GM12891 (cell line): ENCODE measurements at places on chromosomes 12 and 14.

DNA sequence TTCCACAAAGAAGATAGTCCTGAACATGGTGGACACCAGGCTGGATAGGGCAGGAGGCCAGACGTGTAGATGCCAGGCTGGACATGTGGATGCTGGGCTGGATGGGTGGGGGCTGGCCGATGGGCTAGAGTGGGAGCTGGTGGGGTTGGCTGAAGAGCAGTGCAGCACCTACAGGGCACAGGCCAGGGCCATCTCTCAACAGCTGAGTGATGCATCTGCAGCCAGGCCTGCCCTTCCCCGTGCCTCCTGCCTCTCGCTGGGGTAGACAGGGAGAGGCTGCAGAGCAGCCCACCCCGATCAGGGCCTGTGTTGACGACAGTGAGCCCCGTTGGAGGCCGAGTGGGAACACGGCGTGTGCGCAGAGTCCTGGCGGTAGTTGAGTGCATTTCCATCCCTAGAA is 39.3 kb downstream of the EP400 start:
- DNase-seq, result no peak

DNA sequence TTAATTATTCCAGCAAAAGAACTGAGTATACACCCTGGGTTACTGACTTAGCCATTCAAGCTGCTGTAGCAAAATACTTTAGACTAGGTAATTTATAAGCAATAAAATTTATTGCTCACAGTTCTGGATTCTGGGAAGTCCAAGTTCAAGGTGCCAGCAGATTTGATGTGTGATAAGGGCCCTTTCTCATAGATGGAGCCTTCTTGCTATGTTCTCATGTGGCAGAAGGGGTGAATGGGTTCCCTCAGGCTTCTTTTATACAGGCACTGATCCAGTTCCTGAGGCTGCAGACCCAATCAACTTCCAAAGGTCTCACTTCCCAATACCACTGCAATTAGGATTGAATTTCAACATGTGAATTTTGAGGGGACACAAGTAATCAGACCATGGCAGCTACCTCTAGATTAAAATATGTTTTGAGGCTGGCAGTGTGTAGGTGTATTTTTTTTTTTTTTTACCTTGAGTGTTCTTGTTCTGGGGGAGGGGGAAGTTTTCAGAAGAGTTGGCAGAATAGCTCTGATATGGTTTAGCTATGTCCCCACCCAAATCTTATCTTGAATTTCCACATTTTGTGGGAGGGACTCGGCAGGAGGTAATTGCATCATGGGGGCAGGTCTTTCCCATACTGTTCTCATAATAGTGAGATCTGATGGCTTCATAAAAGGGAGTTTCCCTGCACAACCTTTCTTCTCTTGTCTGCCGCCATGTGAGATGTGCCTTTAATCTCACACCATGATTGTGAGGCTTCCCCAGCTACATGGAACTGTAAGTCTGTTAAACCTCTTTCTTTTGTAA is 178.2 kb downstream of the RASSF9 start:
- no peak for DNase-seq

- no peak for DNase-seq
These were observed 147.2 kb downstream of the SCARB1 start for GRCh38 chr12:124716208-124717130.

GRCh38 chr12:5587711-5588121 is 155.8 kb downstream of the NTF3 start:
- no peak for DNase-seq

GRCh38 chr14:51847489-51847796 is 13.0 kb upstream of the GNG2 start:
- DNase-seq, result no peak

DNA sequence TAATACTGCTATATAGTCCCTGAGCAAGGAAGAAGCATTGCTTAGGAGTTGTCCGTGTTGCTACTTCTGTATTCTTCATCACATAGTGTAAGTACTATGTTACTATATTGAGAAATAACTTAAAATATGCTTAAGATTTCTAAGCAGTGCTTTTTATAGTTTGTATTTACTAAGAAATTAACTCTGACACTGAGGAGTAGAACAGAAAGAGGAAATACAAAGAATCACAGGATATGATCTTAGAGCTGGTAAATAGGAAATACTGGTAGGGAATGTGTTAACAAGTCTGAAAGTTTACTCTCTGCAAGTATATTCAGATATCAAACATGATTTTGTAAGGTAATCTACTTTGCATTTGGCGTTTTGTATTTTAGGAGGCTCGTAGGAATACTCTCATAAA is 15.5 kb downstream of the XPOT start:
- no peak for DNase-seq

GRCh38 chr12:128825835-128826234 is 2.1 kb upstream of the SLC15A4 start:
- no peak for DNase-seq

DNA sequence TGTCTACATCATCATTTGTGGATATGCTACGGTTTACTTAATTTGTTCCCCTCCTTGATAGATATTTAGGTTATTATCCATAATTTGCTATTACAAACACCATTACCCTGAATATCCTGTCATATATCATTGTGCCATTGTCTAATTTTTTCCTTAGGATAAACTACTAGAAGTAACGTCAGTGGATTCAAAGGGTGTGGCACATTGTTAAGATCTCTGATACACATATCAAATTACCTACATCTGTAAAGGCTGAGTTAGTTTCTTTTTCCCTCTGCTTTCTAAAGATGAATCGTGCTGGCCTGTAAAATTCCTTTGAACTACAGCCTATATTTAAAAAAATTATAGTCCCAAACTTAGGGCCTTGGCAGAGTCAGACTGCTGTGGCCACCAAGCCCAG is 53.9 kb upstream of the STRN3 start:
- no peak for DNase-seq

GRCh38 chr12:113874999-113875561 is 91.0 kb downstream of the RBM19 start:
- no peak for DNase-seq

DNA sequence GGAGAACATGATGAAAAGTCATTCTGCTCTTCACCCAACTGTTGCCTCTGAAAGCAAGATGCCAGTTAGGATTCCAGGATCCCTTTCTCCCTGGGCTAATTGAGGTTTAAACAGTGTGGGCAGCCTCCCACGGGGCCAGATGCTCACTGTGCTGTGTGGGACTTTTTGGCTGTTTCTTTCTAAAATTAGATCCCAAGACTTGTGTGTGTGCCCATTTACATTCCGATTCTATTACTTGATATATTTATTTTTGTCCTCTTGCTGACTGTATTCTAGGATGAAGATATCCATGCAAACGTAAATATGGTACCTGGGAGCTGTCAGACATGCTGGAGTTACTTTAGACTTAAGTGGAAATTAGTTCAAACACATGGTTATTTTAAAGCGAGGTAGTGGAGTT is 6.2 kb downstream of the IFT43 start:
- no peak for DNase-seq

GRCh38 chr14:93032421-93032936 is 83.2 kb downstream of the ITPK1 start:
- DNase-seq, result no peak

DNA sequence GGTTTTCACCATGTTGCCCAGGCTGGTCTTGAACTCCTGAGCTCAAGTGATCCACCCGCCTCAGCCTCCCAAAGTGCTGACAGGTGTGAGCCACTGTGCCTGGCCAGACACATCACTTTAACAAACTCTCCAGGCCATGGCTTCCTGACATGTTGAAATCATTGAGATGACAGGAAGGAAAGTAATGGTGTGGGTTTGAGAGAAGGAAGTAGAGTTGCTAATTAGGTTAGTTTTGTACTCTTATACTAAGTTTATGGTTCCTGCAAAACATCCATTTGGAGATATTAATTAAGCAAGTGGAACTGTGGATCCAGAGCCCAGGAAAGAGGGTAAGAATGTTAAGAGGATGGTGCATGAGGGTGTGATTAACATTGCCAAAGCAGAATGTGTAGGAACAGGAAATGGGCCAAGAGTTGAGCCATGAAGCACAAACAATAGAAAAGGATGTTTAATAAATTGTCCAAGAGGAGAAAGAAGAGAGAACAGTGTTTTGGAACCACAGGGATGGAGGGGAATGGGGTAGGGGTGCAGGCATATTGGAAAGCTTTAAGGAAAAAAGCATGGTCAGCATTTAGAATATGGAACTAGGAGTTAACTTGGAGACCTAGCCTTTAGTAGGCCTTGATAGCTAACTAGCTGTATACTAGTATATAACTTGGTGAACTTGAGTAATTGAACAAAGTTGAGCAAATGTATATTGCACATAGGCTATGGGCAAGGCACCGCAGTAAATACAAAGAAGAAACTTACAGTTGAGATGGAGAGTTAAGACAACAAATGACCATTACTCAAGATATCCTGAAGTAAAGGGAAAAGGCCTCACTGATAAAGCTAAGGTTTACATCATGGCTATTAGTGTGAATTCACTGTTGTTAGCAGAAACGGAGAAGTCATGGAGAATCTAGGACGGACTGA is 91.3 kb upstream of the DNM1L start:
- DNase-seq, result no peak

DNA sequence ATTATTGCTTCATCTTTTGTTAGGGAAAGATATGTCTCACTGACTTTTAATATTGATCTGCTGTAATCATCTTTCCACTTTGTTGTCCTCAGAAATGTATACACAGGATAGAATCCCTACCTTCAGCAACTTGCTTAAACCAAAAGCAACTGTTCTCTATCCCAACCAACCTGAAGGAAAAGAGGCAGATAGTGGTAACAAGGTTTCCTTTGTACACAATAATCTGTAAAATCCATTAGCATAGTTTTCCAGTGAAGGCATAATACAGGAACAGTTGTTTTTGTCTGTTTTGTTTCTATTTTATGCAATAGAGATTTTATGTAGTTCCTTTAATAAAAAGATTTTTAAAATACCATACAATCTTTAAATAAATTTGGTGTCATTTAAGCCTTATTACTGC is 170.5 kb downstream of the PIK3C2G start:
- no peak for DNase-seq

GRCh38 chr12:93179792-93180191 is 197.9 kb upstream of the NUDT4 start:
- DNase-seq, result no peak

DNA sequence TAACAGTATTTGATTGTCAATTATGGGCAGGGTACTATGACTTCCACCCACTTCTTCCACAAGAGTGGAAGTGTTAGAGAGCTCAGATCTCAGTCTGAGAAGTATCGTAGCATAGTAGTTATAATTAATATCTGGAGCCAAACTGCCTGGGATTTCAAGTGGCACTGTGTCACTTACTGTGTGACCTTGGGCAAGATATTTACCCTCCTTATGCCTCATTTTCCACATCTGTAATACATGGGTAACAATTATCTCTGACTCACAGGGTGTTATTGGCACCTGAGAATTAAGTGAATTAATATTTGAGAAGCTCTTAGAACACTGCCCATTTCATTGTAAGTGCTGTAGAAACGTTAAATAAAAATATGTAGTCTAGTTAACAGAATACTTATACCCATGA is 11.5 kb downstream of the RAB21 start:
- DNase-seq, result no peak

DNA sequence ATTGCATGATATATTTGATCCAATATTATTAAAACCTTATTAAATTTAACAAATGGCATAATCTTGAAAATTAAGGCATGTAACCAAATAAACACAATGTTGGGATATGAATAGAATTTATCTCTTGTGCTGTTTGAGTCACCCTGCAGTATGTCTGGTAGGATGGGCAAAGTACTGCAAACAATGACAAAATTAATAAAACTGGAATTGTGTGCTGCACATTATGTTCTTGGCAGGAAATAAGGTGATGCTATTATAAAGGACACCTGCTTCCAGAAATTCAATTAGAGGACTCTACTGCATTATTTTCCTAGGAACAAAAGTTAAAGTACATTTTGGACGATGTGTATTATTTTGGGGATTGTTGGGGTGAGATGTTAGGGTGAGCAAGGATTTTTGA is 132.7 kb downstream of the PPFIA2 start:
- no peak for DNase-seq

GRCh38 chr12:31631023-31631724 is 28.3 kb upstream of the ETFBKMT start:
- DNase-seq, result no peak

DNA sequence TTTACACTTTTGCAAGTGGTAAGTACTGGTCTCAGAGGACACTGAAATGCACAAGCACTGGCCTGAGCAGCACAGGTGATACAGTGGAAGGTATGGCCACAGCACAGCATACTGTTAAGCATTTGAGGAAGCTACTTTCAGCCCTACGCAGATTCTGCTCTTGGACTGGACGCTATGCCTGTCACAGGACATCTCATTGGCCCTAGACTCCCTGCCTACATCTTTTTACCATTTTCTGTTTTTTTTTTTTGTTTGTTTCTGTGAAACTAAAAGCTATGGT is 144.2 kb upstream of the ABCD2 start:
- DNase-seq, result no peak

- no peak for DNase-seq
These were observed 14.0 kb upstream of the SERPINA12 start for GRCh38 chr14:94523265-94523664.

DNA sequence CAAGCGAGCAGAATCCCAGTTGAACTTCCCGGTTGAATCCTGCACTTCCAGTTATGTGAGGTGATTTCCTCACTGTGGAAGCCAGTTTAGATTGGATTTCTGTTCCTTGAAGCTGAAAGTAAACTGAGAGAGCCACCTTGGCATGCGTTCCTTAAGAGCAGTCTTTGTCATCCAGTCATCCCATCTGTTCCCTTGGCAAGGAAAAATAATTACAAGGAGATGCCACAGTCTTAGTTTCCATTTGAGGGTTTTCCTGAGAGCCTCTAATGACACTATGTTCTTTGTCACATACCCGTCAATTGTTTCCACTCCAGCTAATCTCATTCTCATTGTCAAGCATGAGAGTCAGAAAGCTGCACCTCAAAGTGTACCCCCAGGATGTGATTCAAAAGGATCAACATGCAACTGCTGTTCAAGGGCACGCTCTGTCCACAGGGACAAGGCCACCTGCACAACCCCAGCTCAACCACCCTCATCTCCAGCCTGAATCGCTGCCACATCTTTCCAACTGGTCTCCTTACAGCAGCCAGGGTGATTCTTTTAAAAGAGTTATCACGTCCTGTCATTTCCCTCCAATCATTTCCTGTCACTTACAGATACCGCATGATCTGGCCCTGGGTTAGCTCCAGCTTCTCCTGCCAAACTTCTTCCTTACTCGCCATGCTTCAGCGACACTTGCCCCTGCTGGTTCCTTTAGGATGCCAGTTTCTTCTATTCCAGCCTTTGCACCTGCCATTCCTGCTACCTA is 18.0 kb upstream of the TCP11L2 start:
- DNase-seq, result no peak

- no peak for DNase-seq
These were observed 157.3 kb downstream of the AEBP2 start for GRCh38 chr12:19596434-19597166.

DNA sequence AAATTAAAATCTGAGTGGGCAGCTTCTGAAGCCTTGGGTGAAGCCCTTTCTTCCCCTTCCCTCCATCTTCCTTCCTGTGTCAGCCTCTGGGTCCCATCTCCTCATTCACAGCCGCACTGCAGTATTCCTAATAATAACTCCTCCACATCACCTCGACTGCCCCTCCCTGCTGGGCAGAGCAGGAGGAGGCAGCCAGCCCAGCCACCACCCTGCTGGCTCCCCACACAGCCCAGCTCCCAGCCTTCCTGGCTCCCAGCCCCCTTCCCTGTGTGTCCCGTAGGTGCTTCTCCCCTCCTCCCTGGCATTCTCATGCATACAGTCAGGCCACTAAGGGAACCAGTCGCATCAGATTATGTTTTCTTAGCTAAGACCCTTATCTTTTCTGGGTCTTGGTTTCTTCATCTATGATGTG is 3.7 kb downstream of the IFFO1 start:
- no peak for DNase-seq
